ENCODE measurements at places on chromosomes 2 and 18. TPM values are rescaled to one million over a fixed set of nuclear protein-coding genes. Genes with fewer than 3 reads are reported as not detected.

The KHK gene
- 266 TPM for polyA plus RNA-seq

The ACADL gene
- polyA plus RNA-seq = not detected

The TUBA3D gene
- polyA plus RNA-seq = 3.8 TPM

The CYP27A1 gene
- polyA plus RNA-seq = 114 TPM

The TMEM198 gene
- 23.5 TPM for polyA plus RNA-seq

GRCh38 chr2:120833127-120833675 is 97.5 kb downstream of the GLI2 start:
- DNase-seq = no peak

DNA sequence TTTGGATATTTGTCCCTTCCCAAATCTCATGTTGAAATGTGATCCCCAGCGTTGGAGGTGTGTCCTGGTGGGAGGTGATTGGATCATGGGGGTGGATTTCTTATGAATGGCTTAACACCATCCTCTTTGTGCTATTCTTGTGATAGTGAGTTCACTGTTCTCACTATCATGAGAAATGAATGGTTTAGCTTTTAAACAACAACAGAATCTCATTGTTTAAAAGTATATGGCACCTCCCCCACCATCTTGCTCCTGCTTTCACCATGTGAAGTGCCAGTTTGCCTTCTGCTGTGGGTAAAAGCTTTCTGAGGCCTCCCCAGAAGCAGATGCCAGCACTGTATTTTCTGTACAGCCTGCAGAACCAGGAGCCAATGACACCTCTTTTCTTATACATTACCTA is 38.1 kb downstream of the KIAA1328 start:
- no peak for DNase-seq
